ENCODE measurements at places on chromosomes 11 and 22. TPM values are rescaled to one million over a fixed set of nuclear protein-coding genes. Genes with fewer than 3 reads are reported as not detected.
A peak's percentile ranks its signal among the peaks of the same experiment; 100 is the strongest.

DNA sequence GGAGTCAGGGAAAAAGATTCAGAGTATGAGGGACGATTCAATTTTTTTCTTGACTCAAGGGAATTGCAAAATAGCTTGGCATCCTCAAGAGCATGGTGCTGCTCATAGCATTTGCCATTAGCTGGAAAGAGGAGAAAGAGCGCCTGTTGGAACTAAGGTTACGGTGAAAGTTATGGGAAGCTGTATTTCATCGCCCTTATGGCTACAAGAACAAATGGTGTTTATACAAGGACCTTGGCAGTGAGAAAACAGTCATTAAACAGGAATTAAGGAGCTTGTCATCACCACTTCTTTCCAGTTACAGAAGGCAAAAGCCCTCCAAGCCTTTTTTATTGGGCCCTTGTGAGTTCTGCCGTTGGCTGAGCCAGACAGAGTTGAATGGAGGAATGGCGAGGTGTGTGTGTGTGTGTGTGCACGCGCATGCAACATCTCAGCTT is 74.2 kb downstream of the ALX4 start:
- no peaks in the 10 kb centered on the region for H3K4me1 ChIP-seq
- DNase-seq, result no peak
- 0 out of 2 replicates have a peak overlapping the region, but pooled peaks have one; percentile 57 for H3K27ac ChIP-seq
- H3K36me3 ChIP-seq, result no peaks in the 10 kb centered on the region
- no peak overlapping the region for H3K4me3 ChIP-seq
- H3K27me3 ChIP-seq, result no peaks in the 10 kb centered on the region

- H3K36me3 ChIP-seq, result no peaks in the 10 kb centered on the region
- DNase-seq, result peak; percentile 67
- H3K4me1 ChIP-seq, result peaks cover 7% of the 10 kb centered on the region
- H3K4me3 ChIP-seq, result peak overlapping the region; percentile 87
- peaks cover 82% of the 10 kb centered on the region for H3K27me3 ChIP-seq
Measured at GRCh38 chr22:20436307-20436767, 1.3 kb downstream of the SCARF2 start.

GRCh38 chr11:93494357-93494756 is 48.8 kb downstream of the SMCO4 start:
- H3K27ac ChIP-seq, result no peak overlapping the region
- H3K4me1 ChIP-seq, result peaks cover 51% of the 10 kb centered on the region
- no peak overlapping the region for H3K4me3 ChIP-seq
- DNase-seq, result no peak

DNA sequence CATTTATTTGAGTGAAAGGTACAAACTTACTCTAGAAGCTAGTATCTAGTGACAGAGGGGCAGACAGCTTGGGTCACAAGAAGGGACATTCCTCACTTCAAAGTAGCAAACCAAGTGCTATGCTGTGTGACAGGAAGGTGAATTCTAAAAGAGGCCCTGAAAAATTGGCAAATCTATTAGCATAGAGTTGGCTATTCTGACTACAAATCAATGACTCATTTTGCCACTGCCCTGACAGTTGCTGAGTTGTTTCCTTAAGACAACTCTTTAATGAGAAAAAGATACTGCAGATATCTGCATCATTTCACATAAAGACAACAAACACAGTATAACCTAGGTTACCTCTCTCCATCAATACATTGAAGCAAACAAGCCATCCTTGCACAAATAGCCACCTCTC is 524.0 kb upstream of the LRRC4C start:
- no peak overlapping the region for H3K27ac ChIP-seq
- no peaks in the 10 kb centered on the region for H3K27me3 ChIP-seq

DNA sequence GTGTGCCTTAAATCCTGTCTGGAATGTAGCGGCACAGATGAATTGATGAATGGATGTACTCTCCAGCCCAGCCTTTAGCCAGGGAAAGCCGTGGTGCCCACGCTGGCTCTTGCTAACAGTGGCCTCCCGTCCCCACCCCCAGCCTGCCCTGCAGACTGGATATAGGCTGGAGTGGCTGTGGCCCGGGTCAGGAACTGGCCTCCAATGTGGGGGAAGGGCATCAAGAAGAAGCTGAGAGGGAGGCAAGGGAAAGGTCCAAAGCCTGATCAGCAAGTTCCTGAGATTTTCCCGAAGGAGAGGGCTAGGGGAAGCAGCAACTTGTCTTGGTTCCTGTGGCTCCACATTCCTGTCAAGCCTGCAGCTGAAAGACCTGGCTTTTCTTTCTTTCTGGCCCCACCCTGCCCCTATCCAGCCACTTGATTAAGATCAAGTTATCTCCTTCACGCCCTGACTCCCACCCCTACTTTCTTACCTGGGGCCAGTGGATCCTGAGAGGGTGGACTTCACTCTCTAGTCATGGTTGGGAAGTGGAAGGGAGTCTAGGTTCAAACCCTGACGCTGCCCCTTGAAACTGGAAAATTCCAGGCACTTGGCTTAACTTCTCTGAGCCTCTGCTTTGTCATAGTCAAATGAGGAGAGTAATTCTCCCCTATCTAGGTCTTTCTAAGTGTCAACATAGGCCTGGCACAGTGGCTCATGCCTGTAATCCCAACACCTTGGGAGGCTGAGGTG is 11.0 kb upstream of the MICALL1 start:
- H3K4me1 ChIP-seq, result peaks cover 44% of the 10 kb centered on the region
- H3K27me3 ChIP-seq, result no peaks in the 10 kb centered on the region
- DNase-seq, result peak; percentile 88
- peak overlapping the region; percentile 29 for H3K4me3 ChIP-seq

DNA sequence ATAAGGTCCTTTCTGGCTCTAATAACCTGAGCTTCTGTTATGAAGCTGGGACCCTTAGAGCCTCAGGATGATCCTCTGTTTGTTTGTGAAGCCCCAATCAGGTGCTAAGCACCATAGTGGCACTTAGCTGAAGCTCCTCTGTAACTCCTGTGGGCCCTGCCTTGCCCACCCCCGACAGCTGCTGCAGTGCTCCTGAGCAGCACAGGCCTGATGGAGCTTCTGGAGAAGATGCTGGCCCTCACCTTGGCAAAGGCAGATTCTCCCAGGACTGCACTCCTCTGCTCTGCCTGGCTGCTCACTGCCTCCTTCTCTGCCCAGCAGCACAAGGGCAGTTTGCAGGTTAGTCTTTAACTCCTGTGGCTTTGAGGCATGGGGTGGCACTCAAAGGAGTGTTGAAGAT is 19.0 kb upstream of the CCDC134 start:
- H3K36me3 ChIP-seq, result no peaks in the 10 kb centered on the region
- H3K4me1 ChIP-seq, result no peaks in the 10 kb centered on the region
- H3K27me3 ChIP-seq, result no peaks in the 10 kb centered on the region
- no peak for DNase-seq
- H3K27ac ChIP-seq, result no peak overlapping the region
- H3K4me3 ChIP-seq, result no peak overlapping the region

- no peak overlapping the region for H3K27ac ChIP-seq
- no peaks in the 10 kb centered on the region for H3K36me3 ChIP-seq
- no peak overlapping the region for H3K4me3 ChIP-seq
Measured at GRCh38 chr11:123448823-123449222, 18.8 kb downstream of the GRAMD1B start.

DNA sequence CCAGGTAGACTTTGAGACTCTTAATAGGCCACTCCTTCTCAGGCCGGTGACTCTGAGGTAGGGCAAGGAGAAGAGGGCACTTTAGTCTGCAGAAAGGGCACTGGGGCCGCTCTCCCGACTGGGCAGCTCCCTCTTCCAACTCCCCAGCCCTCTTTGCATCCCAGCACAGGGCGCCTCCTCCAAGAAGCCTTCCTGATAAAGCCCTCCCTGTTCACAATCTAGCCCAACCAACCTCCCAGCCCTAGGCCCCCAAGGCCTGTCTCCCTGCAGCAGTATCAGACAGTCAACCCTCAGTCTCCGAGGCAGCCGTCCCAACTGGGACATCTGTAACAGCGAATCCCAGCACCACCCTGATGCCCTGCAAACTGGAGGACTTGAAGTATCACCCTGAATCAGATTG is 14.3 kb upstream of the PDE2A start:
- no peaks in the 10 kb centered on the region for H3K36me3 ChIP-seq
- no peak overlapping the region for H3K27ac ChIP-seq
- H3K4me1 ChIP-seq, result no peaks in the 10 kb centered on the region
- no peak overlapping the region for H3K4me3 ChIP-seq
- no peak for DNase-seq
- no peaks in the 10 kb centered on the region for H3K27me3 ChIP-seq

DNA sequence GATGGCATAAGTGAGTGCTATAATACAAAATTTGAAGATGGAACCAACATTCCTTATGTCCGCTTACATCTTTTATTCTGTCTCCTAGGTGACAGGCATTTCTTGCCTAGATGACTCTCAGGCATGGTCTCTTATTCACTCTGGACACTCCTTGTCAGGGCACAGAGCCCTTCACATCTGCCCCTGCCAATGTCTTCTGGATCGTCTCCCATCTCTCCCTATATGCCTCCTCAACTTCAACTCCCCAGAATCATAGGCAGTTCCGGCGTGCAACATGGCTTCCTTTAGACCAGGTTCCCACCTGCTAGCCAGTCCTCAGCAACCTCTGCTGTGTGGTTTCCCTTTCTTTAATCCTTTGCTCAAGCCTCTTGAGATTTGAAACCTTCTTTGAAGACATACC is 300.9 kb downstream of the TENM4 start:
- no peaks in the 10 kb centered on the region for H3K36me3 ChIP-seq
- H3K27ac ChIP-seq, result no peak overlapping the region
- H3K4me3 ChIP-seq, result no peak overlapping the region
- H3K4me1 ChIP-seq, result no peaks in the 10 kb centered on the region
- H3K27me3 ChIP-seq, result no peaks in the 10 kb centered on the region

DNA sequence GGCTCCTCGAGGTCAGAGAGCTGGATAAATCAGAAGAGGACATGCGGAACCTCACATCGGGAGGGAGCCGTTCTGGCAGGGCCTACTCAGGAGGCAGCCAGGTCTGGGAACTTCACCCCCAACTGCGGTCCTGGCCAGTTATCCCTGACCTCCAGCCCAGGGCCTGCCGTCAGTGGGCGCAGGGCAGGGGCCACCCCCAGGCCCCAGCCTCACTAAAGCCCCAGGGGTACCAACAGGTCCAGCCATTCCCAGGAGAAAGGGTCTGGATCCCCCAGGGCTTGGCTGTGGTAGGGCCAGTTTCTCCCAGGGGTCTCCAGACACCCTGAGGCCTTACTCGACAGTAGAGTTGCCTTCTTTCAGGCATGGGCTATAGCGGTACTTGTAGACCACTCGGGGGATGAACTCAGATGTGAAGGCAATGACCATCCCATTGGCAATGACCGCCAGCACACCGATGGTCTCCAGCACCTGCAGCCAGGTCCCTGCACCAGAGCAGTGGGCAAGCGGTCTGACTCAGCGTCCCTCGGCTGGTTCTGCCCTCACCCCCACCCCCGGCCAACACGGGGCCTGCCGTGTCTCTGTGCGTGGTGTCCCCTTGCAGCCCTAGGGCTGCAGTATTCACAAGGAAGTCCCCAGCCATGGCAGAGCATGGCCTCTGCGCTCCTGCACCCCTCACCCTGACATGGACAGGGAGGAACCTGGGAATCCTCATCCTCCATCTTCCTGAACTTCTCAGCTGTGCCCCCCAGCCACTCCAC is 4.6 kb upstream of the SIGIRR start:
- DNase-seq, result no peak
- H3K27ac ChIP-seq, result no peak overlapping the region
- H3K4me1 ChIP-seq, result peaks cover 7% of the 10 kb centered on the region
- no peaks in the 10 kb centered on the region for H3K36me3 ChIP-seq
- peaks cover 3% of the 10 kb centered on the region for H3K27me3 ChIP-seq
- H3K4me3 ChIP-seq, result no peak overlapping the region

GRCh38 chr11:3644817-3645235 is at the start of gene ART1:
Gene ART1, plus strand, starts transcription at chr11:3645128. Its CDS starts 14,086 bp downstream, at chr11:3659214.
- no peak for DNase-seq
- no peak within 1 kb of the TSS for H3K27ac ChIP-seq
- H3K27me3 ChIP-seq, result peaks cover 8% of the 10 kb centered on the region
- H3K4me1 ChIP-seq, result no peaks in the 10 kb centered on the region

DNA sequence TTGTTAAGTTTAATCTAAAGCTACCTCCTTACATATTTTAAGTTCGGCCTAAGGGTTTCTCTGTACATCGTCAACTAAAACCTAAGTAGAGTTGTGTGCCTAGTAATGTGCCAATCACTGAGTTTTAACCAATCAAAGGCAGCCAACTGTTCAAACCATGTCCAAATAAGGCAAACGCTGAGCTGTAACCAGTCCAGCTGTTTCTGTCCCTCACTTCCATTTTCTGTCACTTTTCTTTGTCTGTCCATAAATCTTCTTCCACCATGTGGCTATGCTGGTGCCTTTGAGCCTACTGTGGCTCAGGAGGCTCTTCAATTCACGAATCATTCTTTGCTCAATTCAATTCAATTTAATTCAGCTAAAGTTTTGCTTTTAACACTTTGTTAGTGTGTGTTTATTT is 13.9 kb upstream of the ATXN10 start:
- no peak overlapping the region for H3K4me3 ChIP-seq
- no peaks in the 10 kb centered on the region for H3K27me3 ChIP-seq
- no peaks in the 10 kb centered on the region for H3K36me3 ChIP-seq

DNA sequence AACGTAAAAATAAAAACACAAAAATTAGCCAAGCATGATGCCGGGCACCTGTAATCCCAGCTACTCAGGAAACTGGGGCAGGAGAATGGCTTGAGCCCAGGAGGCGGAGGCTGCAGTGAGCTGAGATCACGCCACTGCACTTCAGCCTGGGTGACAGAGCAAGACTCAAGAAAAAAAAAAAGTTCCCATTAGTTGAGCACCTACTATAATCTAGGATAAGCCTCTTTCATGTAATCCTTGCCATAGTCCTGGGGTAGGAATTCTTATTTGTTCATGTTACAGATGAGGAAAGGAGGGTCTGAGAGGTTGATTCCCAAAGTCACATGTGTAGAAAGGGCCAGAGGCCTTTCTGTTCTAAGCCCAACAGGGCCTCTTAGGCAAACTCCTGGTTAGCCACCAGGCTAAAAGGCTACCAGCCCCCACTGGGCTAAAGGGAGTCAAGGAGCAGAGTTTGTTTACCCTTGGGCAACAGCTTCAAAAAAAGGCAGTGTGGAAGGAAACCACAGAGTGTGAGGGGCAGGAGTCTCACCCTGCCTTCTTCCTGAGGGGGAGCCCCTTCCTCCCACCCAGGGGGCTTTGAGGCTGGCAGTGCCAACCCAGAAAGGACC is 21.6 kb upstream of the CSNK1E start:
- H3K4me1 ChIP-seq, result peaks cover 23% of the 10 kb centered on the region
- DNase-seq, result no peak
- no peak overlapping the region for H3K4me3 ChIP-seq
- no peaks in the 10 kb centered on the region for H3K36me3 ChIP-seq
- H3K27ac ChIP-seq, result no peak overlapping the region

- H3K4me1 ChIP-seq, result peaks cover 10% of the 10 kb centered on the region
- H3K27ac ChIP-seq, result no peak overlapping the region
- DNase-seq, result no peak
- H3K36me3 ChIP-seq, result no peaks in the 10 kb centered on the region
Measured at GRCh38 chr11:13000721-13001120, 8.4 kb upstream of the RASSF10 start.

GRCh38 chr11:86800076-86800959 is at the start of gene PRSS23:
Gene PRSS23, plus strand, starts transcription at chr11:86800542. Its CDS starts 7,102 bp downstream, at chr11:86807644.
- no peak within 1 kb of the TSS for H3K27ac ChIP-seq
- H3K27me3 ChIP-seq, result peaks cover 47% of the 10 kb centered on the region

Gene BCL2L13
- total RNA-seq, result 29.7 TPM

Gene RPL27A
- total RNA-seq, result 1,283 TPM

Gene LRP4
- 18.4 TPM for total RNA-seq

Gene SYT13
- 17.1 TPM for total RNA-seq

Gene MMP13
- not detected for total RNA-seq

All from GM23338 (cell line).